Chondrocyte (in vitro differentiated cells): ENCODE measurements at places on chromosomes 5 and 9.
A peak's percentile ranks its signal among the peaks of the same experiment; 100 is the strongest.

DNA sequence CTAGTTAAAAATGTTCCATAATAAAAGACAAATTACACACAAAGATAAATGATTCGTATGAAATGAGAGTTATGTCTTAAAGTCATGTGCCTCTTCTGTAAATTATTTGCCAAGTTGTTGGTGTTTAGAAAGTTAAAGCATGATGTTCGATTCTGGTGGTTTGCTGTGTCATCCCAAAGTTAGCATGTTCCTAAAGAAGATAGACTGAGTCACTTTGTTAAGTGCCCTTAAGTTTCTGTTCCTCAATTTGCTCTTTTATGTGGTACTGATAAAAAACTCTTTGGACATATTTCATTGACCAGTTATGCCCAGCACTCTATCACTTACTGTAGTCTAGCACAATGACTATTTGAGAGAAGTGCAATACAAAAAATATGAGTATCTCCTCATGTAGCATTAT lies 366.9 kb upstream of the ZNF608 start:
- DNase-seq, result no peak
- H3K27me3 ChIP-seq, result no peaks in the 10 kb centered on the region
- peaks cover 6% of the 10 kb centered on the region for H3K36me3 ChIP-seq
- H3K4me1 ChIP-seq, result no peaks in the 10 kb centered on the region
- H3K4me3 ChIP-seq, result no peak overlapping the region

- H3K36me3 ChIP-seq, result no peaks in the 10 kb centered on the region
- no peak overlapping the region for H3K4me3 ChIP-seq
- no peak overlapping the region for H3K27ac ChIP-seq
- no peaks in the 10 kb centered on the region for H3K27me3 ChIP-seq
- H3K4me1 ChIP-seq, result peaks cover 43% of the 10 kb centered on the region
- DNase-seq, result no peak
Measured at GRCh38 chr5:153517241-153517611, 26.8 kb downstream of the GRIA1 start.

DNA sequence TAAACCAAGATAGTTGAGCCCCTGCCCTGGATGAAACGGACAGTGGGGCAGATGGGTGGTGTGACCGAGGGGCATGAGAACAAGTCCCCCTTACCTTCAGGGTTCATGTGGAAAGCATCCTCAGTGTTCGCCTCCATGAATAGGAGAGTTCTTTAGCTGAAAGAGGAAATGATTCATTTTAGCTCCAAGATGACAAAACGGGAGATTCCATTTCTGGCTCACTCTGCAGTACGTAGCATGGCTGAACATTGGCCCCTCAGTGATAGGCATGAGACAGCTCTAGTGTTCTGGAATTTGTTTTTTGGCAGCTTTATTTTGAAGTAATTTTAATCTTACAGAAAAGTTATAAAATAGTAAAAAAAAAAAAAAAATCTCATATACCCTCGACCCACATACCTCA lies 70.2 kb upstream of the AGXT2 start:
- no peak overlapping the region for H3K4me3 ChIP-seq
- H3K4me1 ChIP-seq, result no peaks in the 10 kb centered on the region
- no peaks in the 10 kb centered on the region for H3K27me3 ChIP-seq
- H3K36me3 ChIP-seq, result no peaks in the 10 kb centered on the region

GRCh38 chr5:80745490-80745889 lies 90.7 kb upstream of the DHFR start:
- H3K27me3 ChIP-seq, result no peaks in the 10 kb centered on the region
- no peak for DNase-seq

DNA sequence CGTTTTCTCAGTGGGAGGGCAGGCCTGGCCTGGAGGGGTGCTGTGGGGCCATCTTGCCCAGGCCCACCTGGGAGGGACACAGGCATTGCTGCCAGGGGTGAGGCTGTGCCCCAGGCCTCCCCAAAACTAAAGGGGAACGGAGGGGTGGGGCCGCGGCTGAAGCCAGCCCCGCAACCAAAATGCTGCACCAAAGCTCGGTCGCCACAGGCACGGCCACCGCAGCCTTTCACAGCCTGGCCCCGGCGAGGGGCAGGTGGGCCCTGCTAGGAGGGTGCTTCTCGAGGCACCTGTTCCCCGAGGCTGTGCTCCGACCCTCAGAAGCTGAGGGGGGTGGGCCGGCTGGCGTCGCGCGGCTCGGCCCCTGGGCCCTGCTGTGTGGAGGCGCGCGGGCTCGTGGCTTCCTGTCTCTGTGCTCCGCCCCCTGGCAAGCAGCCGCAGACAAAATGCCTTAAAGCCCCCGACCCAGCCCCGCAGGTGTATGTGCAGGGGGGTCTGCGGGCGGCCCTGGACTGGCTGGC lies 57.6 kb downstream of the JAK2 start:
- H3K4me3 ChIP-seq, result no peak overlapping the region
- peaks cover 12% of the 10 kb centered on the region for H3K36me3 ChIP-seq
- H3K27me3 ChIP-seq, result no peaks in the 10 kb centered on the region

DNA sequence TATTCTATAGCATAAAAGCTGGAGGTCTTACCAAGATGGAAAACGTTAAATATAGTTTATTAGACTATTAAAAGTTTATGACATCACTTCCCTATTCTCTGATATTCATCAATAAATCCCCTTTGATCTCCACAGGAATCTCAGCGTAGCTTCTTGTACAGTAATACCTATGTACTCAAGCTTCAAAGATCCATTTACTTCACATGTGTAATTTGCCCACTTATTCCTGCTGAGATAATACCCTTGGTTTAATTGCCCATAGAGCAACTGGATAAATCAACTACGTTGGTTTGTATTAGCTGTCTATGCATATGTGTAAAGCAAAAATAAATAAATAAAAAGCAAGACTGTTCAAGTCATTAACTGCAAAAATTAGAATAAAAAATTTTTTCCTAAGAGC lies 219.7 kb downstream of the EFNA5 start:
- H3K36me3 ChIP-seq, result no peaks in the 10 kb centered on the region
- DNase-seq, result no peak
- peaks cover 16% of the 10 kb centered on the region for H3K4me1 ChIP-seq
- H3K27ac ChIP-seq, result no peak overlapping the region
- no peaks in the 10 kb centered on the region for H3K27me3 ChIP-seq

GRCh38 chr5:154970759-154971158 lies 29.9 kb downstream of the MRPL22 start:
- no peak overlapping the region for H3K4me3 ChIP-seq
- no peak overlapping the region for H3K27ac ChIP-seq
- peaks cover 7% of the 10 kb centered on the region for H3K36me3 ChIP-seq
- peaks cover 7% of the 10 kb centered on the region for H3K4me1 ChIP-seq

- H3K4me3 ChIP-seq, result no peak overlapping the region
- peaks cover 3% of the 10 kb centered on the region for H3K4me1 ChIP-seq
- H3K27me3 ChIP-seq, result no peaks in the 10 kb centered on the region
- no peak overlapping the region for H3K27ac ChIP-seq
- no peaks in the 10 kb centered on the region for H3K36me3 ChIP-seq
Measured at GRCh38 chr5:112930082-112930344, 8.0 kb upstream of the REEP5 start.

DNA sequence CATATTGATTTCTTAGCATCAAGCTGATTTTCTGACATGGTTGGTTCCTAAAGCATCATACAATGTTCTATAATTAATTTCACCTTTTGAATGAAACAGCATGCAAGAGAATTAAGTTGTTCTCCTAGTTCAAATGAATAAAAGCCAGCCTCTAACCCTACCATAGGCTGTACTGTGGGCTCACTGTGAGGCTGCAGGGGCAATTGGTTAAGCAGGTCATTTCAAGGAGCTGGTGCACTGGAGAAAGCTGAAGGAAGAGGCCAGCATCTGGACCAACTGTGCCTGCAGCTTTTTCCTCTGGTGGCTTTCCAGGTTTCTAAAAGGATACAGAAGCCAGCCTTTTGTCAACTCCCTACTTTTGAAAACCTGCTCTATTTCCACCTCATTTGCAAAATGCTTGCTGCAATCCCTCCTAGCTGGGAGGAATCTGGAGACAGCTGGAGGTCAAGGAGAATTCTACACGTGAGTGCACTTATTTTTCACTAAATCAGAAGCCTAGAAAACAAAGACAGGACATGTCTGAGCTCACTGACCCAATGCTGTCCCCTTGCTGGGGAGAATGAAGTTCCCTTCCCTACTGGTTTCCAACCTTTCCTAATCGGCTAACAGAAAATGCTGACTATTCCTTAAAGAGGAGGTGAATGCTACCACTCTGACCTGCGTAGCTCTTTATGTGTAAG lies 158.9 kb downstream of the APBA1 start:
- no peaks in the 10 kb centered on the region for H3K4me1 ChIP-seq
- no peak overlapping the region for H3K4me3 ChIP-seq

GRCh38 chr9:34957492-34958410 lies at the start of gene PHF24:
PHF24 (plus strand) TSS chr9:34958285; CDS start chr9:34971299, 13,014 bp downstream.
- H3K27ac ChIP-seq, result no peak within 1 kb of the TSS
- peak within 1 kb of the TSS; percentile 51 for H3K4me3 ChIP-seq
- DNase-seq, result no peak
- H3K27me3 ChIP-seq, result peaks cover 65% of the 10 kb centered on the region

DNA sequence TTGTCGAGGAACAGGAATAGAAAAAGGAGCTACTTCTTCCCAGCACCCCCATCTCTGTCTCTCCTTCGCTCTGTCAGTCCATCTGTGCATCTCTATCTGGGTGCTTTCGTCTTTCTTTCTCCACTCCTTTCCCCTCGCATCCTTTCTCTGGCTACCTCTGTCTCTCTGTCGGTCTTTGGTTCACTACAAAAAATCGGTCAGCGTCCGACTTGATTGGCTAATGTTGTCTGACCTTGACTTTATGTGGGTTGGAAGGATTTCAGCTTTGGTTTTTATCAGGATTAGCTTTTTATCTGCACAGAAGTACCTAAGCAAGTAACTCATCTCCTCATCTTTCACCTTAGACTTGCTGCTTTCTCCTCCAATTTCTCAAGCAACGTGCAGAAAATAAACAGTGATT lies 575.2 kb upstream of the ZNF462 start:
- H3K27me3 ChIP-seq, result no peaks in the 10 kb centered on the region
- peaks cover 21% of the 10 kb centered on the region for H3K4me1 ChIP-seq
- no peak overlapping the region for H3K4me3 ChIP-seq
- H3K27ac ChIP-seq, result no peak overlapping the region
- no peak for DNase-seq
- no peaks in the 10 kb centered on the region for H3K36me3 ChIP-seq

DNA sequence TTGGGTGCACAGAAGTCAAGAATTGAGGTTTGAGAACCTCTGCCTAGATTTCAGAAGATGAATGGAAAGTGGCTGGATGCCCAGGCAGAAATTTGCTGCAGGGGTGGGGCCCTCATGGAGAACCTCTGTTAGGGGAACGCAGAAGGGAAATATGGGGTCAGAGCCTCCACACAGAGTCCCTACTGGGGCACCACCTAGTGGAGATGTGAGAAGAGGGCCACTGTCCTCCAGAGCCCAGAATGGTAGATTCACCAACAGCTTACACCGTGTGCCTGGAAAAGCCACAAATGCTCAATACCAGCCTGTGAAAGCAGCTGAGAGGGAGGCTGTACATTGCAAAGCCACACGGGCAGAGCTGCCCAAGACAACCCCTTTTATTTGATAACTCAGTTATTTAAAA lies 383.5 kb downstream of the TLE4 start:
- H3K4me3 ChIP-seq, result no peak overlapping the region
- H3K27ac ChIP-seq, result no peak overlapping the region
- H3K4me1 ChIP-seq, result peaks cover 15% of the 10 kb centered on the region
- no peaks in the 10 kb centered on the region for H3K27me3 ChIP-seq
- no peak for DNase-seq

- peak overlapping the region; percentile 69 for H3K27ac ChIP-seq
- H3K36me3 ChIP-seq, result peaks cover 46% of the 10 kb centered on the region
- peaks cover 34% of the 10 kb centered on the region for H3K4me1 ChIP-seq
- DNase-seq, result no peak
Measured at GRCh38 chr5:32745317-32745716, 34.2 kb downstream of the NPR3 start.

GRCh38 chr5:16909464-16909863 lies 26.6 kb downstream of the MYO10 start:
- no peak overlapping the region for H3K27ac ChIP-seq
- H3K36me3 ChIP-seq, result no peaks in the 10 kb centered on the region
- H3K27me3 ChIP-seq, result no peaks in the 10 kb centered on the region
- no peak for DNase-seq
- H3K4me3 ChIP-seq, result no peak overlapping the region
- H3K4me1 ChIP-seq, result peaks cover 59% of the 10 kb centered on the region

GRCh38 chr5:107067395-107067794 lies 603.3 kb downstream of the EFNA5 start:
- H3K4me1 ChIP-seq, result no peaks in the 10 kb centered on the region
- no peak overlapping the region for H3K27ac ChIP-seq
- no peak overlapping the region for H3K4me3 ChIP-seq

GRCh38 chr5:103503066-103503465 lies 59.5 kb downstream of the NUDT12 start:
- no peaks in the 10 kb centered on the region for H3K27me3 ChIP-seq
- no peak for DNase-seq
- no peak overlapping the region for H3K27ac ChIP-seq
- H3K36me3 ChIP-seq, result peaks cover 8% of the 10 kb centered on the region
- H3K4me3 ChIP-seq, result no peak overlapping the region
- H3K4me1 ChIP-seq, result peaks cover 30% of the 10 kb centered on the region

DNA sequence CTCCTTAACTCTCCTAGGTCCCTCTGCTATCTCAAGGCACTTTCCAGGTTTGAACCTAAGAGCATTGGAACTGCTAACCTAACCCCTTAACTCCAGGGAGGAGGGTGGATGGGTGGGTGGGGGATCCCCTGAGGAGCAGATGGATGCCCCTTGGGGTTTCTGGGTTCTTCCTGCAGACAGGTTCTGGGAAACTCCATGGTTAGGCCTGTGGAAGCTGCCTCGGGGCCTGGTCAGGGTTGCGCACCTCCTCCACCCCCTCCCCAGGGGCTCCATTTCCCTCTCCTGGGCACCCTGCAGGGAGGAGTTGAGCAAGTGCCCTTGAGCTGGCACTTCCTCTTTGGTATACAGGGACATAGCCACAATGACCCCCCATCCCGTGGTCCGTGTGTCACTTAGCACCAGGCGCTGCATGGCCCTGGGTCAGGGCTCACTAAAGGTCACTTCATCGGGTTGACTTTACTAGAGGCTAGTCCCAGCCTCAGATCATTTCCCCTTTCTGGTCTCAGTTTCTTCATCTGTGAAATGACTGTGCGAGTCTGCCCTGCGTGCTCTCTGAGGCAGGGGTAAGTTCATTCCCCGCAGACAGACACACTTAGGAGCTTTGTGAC lies 16.0 kb downstream of the CXXC5 start:
- no peaks in the 10 kb centered on the region for H3K27me3 ChIP-seq
- H3K27ac ChIP-seq, result peak overlapping the region; percentile 87
- no peak for DNase-seq
- peaks cover 87% of the 10 kb centered on the region for H3K4me1 ChIP-seq
- H3K4me3 ChIP-seq, result no peak overlapping the region

GRCh38 chr9:106697750-106698502 lies 165.0 kb upstream of the ZNF462 start:
- DNase-seq, result peak; percentile 84
- H3K4me3 ChIP-seq, result peak overlapping the region; percentile 77
- H3K36me3 ChIP-seq, result no peaks in the 10 kb centered on the region
- peaks cover 32% of the 10 kb centered on the region for H3K4me1 ChIP-seq
- H3K27me3 ChIP-seq, result no peaks in the 10 kb centered on the region

GRCh38 chr5:61994171-61994570 lies 311.8 kb upstream of the KIF2A start:
- no peak overlapping the region for H3K27ac ChIP-seq
- peaks cover 42% of the 10 kb centered on the region for H3K4me1 ChIP-seq
- H3K4me3 ChIP-seq, result no peak overlapping the region
- no peaks in the 10 kb centered on the region for H3K27me3 ChIP-seq
- H3K36me3 ChIP-seq, result no peaks in the 10 kb centered on the region

GRCh38 chr5:176887252-176887849 lies 11.8 kb downstream of the HK3 start:
- H3K36me3 ChIP-seq, result no peaks in the 10 kb centered on the region
- H3K27me3 ChIP-seq, result peaks cover 30% of the 10 kb centered on the region
- H3K27ac ChIP-seq, result no peak overlapping the region
